ENCODE measurements at places on chromosomes 4 and X.

- no peak for DNase-seq
Observed at GRCh38 chr4:4401036-4401435, 14.1 kb downstream of the NSG1 start.

DNA sequence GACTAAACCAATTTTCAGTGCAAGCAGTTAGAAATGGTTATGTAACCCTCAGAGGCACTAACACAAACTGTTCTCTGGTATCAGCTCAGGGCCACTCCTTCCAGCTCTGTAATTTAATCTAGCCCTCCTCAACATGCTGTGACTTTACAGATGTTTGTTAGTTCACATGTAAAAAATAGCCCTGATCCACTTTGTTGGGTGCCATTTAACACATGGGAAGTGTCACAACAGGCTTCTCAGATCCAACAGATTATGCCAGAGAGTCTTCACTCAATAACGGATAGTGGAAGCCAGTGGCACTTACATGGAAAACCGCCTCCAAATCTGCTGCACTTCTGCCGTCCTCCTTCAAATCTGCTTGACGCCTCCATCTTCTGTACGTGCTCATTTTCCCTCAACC is 51.6 kb downstream of the ATP8A1 start:
- no peak for DNase-seq

- DNase-seq, result no peak
Observed at GRCh38 chr4:66943112-66943511, 602.2 kb downstream of the CENPC start.

- DNase-seq, result no peak
Observed at GRCh38 chr4:167893531-167893930, 198.8 kb upstream of the ANXA10 start.

DNA sequence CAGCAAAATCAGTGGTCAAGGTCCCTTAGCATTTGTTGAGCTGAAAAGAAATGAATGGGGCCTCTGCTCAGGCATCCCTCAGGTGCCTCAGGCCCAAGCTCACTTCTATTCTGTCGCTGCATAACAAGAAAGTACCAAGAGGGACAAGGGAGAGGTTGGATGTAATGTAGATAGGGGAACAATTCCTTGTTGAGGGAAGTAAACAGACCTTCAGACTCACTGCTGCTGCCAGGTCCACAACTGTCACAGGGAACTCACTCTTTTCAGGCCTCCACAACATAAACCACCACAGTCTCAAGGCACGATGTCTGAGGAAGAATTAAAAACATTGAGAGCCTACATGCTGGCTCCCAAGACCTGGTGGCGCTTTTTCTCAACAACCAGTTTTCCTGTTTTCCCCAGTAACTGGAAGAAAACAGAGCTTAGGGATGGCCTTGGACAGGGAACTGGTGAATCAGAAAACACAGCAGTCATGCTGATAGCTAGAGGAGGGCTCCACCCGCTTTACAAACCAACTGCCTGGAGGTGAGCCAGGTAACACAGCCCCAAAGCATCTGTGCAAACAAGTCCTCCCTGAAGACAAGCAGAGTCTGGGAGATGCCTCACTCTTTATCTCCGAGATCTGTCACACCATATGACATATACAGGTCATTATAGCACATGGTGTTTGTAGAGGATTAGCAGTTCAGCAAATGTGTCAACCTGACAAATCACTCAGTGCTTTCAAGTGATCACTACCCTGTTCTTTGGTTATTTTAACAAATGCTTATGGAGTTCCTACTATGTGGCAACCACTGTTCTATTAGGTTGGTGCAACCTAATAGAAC is 14.3 kb upstream of the AWAT1 start:
- no peak for DNase-seq
